ENCODE measurements at places on chromosomes 2 and 18. TPM values are rescaled to one million over a fixed set of nuclear protein-coding genes. Genes with fewer than 3 reads are reported as not detected.

The ROCK1 gene
- 49.8 TPM for total RNA-seq

The TMEM178A gene
- 0.25 TPM for total RNA-seq

The IL1R2 gene
- total RNA-seq = 10.3 TPM

The MLPH gene
- not detected for total RNA-seq
